HT-29 (cell line): ENCODE measurements at places on chromosomes 1 and 21.

DNA sequence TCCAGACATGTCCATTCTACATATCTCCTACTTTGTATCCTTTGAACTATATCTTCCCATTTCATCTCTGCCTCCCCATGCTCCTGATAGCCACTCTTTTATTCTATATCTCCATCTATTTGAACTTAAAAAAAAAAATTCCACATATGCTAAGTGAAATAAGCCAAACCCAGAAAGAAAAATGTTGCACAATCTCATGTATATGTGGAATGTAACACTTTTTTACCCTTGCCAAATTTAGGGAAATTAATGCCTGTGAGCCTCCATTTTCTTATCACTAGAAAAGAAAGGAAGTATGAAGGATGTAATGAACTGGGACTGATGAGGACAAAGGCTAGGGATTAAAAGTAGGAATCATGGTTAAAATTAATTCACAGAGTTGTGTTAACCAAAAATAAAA lies 53.5 kb downstream of the RGS13 start:
- no peak for DNase-seq

DNA sequence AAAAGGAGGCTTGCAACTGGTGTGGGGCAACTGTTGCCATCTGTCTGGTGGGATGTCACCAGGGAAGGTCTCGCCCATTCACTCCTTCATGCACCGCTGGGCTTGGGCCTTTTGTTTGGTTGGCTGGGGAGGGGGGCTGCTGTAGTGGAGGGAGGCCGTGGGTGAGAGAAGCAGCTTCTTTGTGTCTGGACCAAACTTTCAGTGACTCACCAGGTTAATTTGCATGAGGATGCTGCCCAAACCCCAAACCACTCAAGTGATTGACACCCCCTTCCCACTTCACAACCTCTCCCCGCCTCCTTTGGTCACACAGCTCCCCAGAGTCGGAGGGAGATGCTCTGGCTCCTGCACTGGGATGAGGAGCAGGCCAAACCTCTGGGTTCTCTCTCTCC lies 19.7 kb downstream of the BTG2 start:
- DNase-seq = no peak

DNA sequence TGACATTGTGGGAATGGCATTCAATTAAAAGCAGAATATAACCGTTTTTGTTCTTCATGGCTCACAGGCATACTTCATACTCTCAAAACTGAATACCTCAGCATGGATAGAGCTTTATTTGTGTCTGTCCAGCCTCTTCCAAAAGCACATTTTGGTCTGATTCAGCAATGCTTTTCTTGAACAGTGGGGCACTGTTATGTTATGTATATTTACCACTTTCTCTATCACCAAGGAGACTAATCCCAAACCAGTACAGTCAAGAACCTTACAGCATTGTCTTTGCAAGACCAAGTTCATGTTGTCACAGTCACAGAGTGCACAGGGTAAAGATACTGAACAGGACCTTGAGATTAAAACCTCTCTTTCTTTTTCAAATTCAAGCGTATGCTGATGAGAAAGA lies 582.8 kb downstream of the PTBP2 start:
- DNase-seq = no peak

DNA sequence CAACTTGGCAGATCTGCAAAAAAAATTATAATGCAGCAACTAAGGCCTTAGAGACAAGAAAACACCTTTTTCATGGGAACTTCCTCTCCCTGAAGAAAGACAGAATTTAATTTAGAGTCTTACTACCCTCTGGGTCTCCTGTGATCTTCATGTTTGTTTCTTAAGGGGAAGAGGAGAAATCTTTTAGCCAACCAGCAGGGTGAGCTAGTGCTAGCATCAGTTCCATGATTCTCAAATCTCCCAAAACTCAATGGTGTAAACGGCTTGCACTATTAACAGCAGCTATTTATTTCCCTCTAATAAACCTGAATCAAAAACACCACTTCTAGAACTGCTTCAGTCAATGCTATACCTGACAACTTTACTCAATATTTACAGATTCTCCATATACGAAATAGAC lies 3.8 kb downstream of the ZNF644 start:
- peak; percentile 52 for DNase-seq

- no peak for DNase-seq
These were observed 84.0 kb upstream of the COG2 start for GRCh38 chr1:230558324-230558723.

- DNase-seq = no peak
These were observed 185.4 kb downstream of the OMA1 start for GRCh38 chr1:58361134-58361533.
